ENCODE measurements at places on chromosomes 11 and 22.
A peak's percentile ranks its signal among the peaks of the same experiment; 100 is the strongest.

DNA sequence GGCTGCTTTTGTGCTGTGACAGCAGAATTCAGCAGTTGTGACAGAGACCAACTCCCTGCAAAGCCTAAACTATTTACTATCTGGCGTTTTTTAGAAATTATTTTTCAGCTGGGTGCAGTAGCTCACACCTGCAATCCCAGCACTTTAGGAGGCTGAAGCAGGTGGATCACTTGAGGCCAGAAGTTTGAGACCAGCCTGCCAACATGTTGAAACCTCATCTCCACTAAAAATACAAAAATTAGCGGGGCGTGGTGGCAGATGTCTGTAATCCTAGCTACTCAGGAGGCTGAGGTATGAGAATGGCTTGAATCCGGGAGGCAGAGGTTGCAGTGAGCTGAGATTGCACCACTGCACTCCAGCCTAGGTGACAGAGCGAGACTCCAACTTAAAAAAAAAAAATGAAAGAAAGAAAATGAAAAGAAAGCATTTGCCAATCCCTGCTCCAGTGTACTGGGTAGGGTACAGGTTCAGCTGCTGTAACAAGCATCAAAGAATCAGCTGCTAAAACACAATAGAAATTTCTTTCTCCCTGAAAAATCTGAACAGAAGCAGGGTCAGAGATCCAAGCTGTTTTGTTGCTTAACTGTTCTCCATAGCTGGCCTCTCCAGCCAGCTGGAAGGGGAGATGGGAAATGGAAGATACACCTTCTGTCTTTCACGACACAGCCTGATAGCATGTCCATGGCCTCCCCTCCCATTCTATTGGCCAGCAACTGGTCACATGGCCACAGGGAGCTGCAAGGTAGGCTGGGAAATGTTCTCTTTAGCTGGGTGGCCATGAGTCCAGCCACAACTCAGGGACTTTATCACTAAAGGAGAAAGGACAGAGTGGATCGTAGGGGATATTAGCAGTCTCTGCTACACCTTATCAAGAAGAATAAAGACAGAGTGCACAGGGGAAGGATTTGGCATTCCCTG lies 8.5 kb upstream of the NCF4 start:
- DNase-seq = no peak

GRCh38 chr11:58027341-58027740 lies 3.4 kb upstream of the OR6Q1 start:
- no peak for DNase-seq

DNA sequence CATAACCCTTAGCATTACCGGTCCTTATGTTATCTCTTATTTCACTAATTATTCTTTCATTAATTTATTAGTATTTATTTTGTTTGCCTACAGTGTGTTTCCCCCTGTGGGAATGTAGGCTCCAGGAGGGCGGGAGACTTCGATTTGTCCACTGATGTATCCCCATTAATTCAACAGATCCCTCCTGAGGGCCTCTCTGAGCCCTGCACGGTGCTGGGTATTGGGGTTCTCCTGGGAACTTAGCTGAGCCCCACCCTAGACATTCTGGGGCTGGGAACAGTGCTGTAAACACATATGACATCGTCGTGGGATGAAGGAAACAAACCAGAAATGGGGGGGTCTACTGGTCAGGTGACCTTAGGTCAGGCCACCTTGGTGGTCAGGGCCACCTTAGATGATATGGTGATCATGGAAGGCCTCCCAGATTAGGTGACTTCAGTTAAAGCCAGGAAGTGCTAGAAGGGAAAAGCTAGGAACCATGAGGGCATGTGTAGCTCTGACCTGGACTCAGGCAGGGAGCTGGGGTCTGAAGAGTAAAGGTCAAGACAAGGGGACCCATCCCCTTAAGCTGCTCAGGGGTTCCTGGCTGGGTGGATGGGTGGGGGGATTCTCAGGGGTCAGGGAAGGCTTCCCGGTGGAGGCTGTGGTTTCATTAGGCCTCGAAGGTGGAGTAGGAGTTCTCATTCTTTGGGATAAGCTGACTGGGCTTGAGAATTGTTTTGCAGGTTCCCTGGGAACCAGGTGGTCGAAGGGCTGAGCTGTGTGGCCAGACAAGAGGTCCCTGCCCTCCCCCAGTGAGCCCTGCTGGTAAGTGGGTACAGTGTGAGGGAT lies 1.0 kb downstream of the PHETA2 start:
- DNase-seq = no peak

GRCh38 chr11:98107736-98108135 lies 913.0 kb upstream of the CNTN5 start:
- DNase-seq = no peak

- no peak for DNase-seq
Measured at GRCh38 chr11:134014511-134014910, 54.4 kb upstream of the JAM3 start.

- DNase-seq = no peak
Measured at GRCh38 chr22:44581096-44581435, 83.0 kb upstream of the RTL6 start.

DNA sequence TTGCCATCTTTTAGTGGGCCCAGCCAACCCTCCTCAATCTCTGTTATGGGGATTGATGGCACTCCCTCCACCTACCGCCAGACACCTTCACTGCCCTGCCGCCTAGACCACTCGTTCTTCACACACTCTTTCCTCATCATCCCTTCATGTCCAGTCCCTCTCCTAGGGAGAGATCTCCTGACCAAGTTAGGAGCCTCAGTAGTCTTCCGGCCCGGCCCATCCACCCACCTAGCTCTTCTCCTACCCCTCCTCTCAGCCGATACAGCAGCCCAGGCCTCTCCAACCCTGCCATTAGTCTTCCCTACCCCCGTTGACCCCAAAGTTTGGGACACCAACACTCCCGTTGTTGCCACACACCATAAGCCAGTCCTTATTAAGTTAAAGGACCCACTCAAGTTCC lies 11.0 kb upstream of the OR56A3 start:
- no peak for DNase-seq

DNA sequence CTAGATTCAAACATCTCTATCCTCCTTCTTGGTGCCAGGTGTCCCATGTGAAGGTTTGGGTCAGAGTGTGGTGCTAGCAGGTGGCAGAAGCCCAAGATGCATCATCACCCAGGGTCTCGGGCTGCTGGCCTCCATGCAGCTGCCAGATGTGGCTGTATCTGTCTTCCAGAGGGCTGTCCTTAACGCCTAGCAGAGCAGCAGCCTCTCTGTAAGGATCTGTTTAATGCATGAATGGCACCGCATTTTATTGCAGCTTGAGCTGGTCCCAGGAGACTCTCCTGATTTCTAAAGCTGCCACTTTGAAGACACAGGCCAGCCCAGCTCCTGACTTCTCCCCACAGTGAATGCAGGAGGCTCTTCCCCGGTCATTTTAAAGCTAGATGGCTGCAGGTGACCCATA lies 26.3 kb downstream of the SLC1A2 start:
- no peak for DNase-seq

GRCh38 chr11:105468154-105468553 lies 141.7 kb upstream of the GRIA4 start:
- DNase-seq = no peak

DNA sequence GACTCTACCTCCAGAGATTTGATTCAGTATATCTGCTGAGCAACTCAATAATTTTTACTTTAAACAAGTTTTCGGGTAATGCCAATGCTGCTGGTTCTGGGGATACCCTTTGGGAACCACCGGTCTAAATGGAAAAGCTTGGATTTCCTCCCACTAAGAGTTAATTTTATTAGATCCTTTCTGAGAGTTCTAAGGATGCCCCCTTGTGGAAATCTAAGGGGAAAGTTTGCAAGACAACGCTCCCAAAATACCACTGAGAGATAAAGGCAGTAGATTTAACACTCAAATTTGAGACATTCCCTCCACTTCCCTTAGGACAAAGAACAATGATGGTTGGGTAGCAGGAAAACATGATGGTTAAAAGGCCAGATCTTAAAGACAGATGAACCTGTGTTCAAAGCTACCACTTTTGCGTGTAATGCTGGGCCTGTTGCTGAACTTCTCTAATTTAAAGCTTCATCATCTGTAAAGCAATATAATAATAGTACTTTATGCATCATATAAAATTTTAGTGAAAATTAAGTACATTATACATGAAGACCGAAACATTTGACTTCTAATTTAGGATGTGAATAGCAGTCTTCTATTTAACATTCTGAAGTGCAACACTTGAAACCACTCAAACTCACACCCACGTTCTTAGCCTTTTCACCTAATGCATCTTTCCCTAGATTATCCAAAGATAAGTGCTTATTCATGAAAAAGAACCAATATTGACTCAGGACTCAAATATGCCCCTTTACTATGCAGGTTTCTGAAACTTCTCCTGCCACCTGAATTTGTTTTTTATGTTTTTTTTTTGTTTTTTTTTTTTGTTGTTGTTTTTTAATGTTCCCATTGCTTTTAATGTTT lies 110.1 kb upstream of the LUZP2 start:
- DNase-seq = no peak

- DNase-seq = no peak
Measured at GRCh38 chr22:49656291-49656851, 171.3 kb downstream of the BRD1 start.

DNA sequence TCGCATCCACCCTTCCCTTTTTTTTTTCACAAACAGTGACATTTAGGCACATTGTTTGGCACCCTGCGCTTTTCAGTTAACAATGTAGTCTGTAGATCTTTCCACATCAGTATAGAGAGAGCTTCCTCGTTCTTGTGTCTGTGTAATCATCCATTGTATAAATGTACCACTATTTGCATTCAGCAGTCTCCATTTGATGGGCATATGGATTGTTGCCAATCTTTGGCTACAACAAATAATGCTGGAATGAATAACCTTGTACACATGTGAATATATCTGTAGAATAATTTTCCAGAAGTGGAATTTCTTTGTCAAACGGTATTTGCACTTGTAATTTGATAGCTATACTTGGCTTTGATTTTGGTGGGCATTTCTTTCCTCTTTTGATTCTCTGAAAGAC lies 17.1 kb downstream of the MPEG1 start:
- DNase-seq = no peak

DNA sequence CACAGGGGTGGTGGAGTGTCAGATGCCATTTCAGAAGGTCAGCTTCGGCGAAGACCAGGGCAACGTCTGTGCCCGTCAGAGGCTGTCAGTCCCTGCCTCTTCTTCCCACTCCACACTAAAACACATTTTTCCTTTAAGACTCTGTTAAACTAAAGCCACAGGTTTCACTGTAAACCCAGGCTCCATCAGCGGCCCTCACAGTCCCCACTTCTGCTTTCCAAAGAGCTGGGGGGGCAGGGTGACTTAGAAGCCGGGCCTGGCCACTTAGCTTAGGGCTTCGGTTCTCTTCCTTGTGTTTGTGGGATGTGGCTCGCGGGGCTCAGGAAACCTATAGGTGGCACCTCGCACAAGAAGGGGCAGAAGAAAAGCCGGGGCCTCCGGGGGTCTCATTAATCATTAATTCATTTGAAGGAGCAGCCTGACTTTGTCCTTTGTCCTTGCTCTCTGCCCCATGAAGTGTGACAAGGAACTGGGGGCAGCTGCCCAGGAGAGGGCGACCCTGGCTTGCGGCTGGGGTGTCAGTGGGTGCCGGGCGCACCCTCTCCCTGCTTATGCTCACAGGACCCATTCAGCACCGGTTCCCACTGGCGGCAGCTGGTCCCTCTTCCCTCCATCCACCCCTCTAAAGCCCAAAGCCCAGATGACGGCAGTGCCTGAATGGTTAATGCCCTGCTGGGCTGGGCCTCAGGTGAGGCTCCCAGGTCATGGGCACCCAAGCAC lies 4.1 kb downstream of the SLC25A45 start:
- DNase-seq = no peak

- no peak for DNase-seq
Measured at GRCh38 chr22:47139013-47139789, 376.8 kb downstream of the TBC1D22A start.

DNA sequence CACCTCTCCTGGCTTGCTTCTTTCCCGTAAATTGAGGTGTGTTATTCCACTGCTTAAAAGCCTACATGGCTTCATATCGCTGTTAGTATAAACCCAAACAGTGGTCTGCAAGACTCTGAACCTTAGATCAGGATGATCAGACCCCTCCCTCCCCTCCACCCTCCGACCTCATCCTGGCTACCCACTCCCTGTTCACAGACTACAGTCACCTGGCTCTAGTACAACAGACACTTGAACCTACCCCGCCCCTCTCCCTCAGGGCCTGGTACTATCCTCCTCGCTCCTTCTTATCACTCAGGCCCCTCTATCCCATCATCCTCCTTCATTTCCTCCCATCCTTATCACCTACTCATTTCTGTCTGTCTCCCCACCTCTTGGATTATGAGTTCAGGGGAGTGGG lies 20.1 kb downstream of the PTPRJ start:
- no peak for DNase-seq

- no peak for DNase-seq
Measured at GRCh38 chr11:77602381-77603088, 12.8 kb downstream of the AQP11 start.

- DNase-seq = peak; percentile 28
Measured at GRCh38 chr11:128318856-128319474, 268.4 kb downstream of the ETS1 start.

GRCh38 chr11:123587559-123587958 lies 66.9 kb downstream of the SCN3B start:
- DNase-seq = no peak

GRCh38 chr11:19980957-19981669 lies 179.2 kb downstream of the DBX1 start:
- DNase-seq = no peak

DNA sequence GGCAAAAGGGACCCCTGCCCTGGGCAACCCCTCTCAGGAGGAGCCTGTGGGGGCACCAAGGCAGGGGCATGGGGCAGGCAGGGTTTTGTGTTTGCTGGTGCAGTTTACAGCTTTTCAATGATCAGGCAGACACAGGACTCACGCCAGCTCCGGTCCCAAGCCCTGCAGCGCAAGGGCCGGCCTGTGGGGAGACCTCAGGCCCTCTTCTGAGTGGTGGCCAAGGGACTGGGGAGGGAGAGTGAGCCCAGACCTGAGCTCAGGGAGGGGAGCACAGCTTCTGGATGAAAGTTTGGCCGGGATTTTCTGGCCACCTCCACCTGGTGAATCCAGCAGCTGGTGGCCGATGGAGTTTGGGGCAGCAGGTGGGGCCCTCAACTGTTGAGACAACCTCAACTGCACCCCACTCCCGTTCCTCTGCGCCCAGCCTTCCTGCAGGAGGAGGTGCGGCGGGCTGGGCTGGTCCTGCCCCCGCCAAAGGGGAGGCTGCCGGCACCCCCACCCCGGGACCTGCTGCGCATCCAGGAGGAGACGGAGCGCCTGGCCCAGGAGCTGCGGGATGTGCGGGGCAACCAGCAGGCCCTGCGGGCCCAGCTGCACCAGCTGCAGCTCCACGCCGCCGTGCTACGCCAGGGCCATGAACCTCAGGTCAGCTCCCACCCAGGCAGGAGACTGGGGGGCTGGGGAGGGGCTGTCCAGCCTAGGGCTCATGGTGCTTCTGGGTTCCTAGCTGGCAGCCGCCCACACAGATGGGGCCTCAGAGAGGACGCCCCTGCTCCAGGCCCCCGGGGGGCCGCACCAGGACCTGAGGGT lies 3.6 kb downstream of the TCIRG1 start:
- no peak for DNase-seq

DNA sequence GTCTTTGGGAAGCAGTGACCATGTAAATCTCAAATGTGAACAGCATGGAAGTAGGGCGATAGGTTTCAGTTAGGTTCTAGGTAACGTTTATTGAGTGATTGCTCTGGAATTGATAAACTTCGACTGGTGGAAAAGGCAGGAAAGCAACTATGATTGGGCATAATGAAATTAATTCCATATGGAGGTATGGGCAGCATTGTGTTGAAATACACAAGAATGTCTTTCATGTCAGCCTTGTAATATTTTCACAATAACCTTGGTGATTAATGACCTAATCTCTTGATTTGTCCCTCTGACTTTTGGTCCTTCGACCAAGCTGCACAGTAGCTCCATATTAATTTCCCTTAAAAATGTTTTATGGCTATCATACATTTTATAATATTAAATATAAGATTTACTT lies 2.8 kb downstream of the CEP57 start:
- DNase-seq = no peak
